Kidney (tissue), 22 donors: ENCODE measurements at places on chromosomes 1 and 21. TPM values are rescaled to one million over a fixed set of nuclear protein-coding genes. Genes with fewer than 3 reads are reported as not detected.

HLCS gene
- total RNA-seq, result 29.6 TPM

TRPM2 gene
- 11.5 TPM for total RNA-seq

DNA sequence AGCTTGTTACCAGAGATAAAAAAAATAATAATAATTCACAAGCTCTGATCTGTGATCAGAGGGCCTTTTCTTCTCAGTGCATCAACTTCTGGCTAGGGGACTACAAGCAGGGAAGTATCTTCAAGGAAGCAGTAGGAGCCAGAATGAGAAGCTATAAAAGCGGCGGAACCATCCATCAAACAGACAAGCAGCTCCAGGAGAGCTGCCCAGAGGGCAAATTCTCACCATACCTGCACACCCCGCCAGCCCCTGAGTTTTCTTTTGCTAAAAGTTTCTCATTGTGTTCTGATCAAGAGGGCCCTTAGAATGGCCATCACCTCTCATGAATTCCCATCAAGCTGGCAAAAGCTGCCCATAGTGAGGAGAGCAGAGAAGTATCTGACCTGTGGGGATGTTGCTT, 99.4 kb downstream of the SMYD2 start:
- no peak overlapping the region for H3K4me3 ChIP-seq
- H3K4me1 ChIP-seq, result no peaks in the 10 kb centered on the region
- no peaks in the 10 kb centered on the region for H3K36me3 ChIP-seq
- no peak overlapping the region for H3K27ac ChIP-seq

DNA sequence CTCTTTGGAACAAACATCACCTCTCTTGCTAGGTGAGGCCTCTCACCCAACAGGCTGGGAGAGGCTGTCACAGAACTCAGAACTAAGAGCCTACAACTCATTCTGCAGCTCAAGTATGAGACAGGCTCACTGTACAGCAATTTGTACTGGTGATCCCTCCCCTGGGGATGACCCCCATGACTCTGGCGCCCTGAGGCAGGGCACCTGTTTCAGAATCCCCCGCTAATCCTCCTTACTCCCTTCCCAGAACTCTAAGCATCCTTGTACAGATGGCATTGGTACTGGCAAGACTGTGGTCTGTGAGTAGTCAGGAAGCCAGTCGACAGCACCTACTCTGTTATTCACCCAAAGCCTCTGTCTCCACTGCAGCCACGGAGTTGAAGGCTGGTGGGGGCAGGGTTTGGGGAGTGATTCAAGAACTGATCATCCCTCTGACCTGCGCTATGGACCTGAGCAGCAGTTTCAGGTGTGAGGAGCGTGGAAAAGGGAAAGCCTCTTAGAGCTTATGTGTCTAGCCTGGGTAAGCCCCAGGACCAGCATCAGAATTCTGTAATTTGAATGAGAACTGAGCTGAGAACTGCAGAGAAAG, 655.5 kb downstream of the KIF26B start:
- H3K4me1 ChIP-seq, result peaks cover 2% of the 10 kb centered on the region
- no peak for DNase-seq
- H3K27me3 ChIP-seq, result no peaks in the 10 kb centered on the region
- H3K4me3 ChIP-seq, result no peak overlapping the region
- H3K27ac ChIP-seq, result no peak overlapping the region
- H3K36me3 ChIP-seq, result no peaks in the 10 kb centered on the region

DNA sequence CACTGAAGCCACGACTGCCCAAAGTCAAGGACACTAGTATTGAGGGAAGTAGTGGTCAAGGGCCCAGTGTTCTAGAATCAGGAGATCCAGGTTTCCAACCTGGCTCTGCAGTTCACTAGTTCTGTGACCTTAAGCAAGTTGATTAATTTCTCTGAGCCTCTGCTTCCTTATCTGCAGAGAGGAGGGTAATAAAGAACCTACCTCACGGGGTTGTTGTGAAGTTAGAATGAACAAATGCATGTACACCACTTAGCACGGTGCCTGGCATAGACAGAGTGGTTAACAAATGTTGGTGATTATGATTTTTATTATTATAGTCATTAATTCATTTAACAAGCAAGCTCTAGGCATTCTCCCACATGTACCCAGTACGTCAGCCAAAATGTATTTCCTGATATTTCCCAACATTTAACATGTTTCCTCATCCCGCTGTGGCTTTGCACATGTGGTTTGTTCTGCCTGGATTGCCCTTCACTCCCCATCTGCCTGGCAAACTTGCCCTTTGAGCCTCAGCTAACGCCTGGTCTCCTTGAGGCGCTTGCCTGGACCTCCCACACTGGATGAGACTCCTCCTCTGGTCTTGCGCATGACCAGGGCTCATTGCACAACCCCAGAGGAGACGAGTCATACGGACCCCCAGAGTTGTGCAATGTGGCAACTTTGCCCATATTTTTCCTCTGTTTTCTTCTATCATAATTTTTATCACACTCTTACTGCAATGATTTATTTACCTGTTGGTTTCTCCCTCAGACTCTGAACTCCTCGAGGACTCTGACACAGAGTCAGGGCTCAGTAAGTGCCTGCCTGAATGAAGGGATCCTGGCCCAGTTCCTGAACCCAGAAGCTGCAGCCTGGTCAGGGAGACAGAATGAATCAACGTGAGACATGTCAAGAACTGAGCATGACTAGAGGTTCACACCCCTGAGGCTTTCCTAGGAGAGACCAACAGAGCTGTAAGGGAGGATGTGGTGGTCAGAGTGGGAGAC, 20.7 kb upstream of the MFSD2A start:
- H3K27me3 ChIP-seq, result no peaks in the 10 kb centered on the region
- no peaks in the 10 kb centered on the region for H3K36me3 ChIP-seq
- peak; percentile 35 for DNase-seq
- H3K27ac ChIP-seq, result peak overlapping the region; percentile 82
- no peaks in the 10 kb centered on the region for H3K4me1 ChIP-seq

DNA sequence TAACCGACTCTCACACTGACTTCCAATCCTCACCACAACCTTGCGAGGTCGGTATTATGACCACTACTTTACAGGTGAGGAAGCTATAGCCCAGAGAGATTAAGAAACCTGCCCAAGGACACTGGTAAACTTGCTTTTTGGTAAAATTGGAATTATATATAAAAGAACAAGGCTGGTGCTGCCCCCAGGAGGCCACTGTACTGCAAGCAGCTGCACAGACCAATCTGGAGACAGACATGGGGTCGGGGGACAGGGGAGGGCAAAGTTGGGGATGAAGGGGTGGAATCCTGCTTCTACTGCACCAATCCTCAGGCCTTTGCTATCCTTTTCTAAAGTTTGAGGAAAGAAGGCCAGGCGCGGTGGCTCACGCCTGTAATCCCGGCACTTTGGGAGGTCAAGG, 280.8 kb downstream of the SPATA17 start:
- no peak overlapping the region for H3K27ac ChIP-seq
- H3K4me3 ChIP-seq, result no peak overlapping the region
- no peaks in the 10 kb centered on the region for H3K36me3 ChIP-seq
- H3K4me1 ChIP-seq, result no peaks in the 10 kb centered on the region

DNA sequence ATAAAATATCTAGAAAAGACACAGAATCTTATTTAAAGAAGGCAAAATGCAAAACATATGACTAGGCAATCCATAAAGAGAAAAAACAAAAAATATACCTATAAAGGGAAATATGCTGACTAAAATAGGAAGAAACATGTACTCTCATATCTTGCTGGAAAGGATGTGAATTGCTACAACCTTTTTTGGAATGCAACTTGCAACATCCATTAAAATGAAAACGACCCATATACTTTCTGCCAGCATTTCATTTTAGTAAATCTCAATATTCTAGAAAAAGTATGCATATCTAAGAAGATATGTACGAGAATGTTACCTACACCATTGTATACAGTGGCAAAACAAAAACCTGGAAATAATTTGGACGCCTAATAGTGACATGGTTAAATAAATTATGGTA, 56.6 kb downstream of the EDEM3 start:
- no peak for DNase-seq
- no peak overlapping the region for H3K27ac ChIP-seq

DNA sequence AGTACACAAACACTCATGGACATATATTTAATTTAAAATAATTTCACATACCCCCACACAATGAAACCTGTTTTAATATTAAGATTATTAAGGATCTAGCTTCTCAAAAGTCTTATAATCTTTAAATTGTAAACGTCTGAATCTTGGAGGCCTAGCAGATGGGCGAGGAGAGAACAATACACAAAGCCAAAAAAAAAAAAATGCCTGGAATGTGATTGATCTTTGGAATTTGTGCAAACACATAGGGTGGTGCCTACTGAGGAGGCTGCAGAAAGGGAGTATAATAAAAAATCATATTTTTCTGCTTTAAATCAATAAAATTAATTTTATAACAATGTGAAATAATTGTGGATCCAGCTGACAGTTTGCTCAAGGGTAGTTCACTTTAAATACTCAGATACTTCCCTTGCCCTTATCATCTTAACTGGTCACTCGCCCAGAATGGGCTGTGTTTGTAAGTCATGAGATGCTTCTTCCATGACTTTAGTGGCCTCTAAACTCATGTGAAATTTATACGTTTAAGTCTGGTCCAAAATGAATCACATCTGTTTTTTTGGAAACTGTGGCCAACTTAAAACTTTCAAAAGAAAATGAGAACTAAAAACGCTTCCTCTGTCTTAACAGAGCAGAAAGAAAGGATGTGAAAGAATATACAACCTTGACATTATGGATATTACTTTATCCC, 802.8 kb upstream of the CXADR start:
- no peak for DNase-seq
- H3K4me1 ChIP-seq, result no peaks in the 10 kb centered on the region
- H3K36me3 ChIP-seq, result no peaks in the 10 kb centered on the region
- no peaks in the 10 kb centered on the region for H3K27me3 ChIP-seq
